GM12878 (cell line): ENCODE measurements at places on chromosomes 5 and 9.
A peak's percentile ranks its signal among the peaks of the same experiment; 100 is the strongest.

GRCh38 chr5:111746791-111747190 lies 10.2 kb downstream of the NREP start:
- no peak for DNase-seq

DNA sequence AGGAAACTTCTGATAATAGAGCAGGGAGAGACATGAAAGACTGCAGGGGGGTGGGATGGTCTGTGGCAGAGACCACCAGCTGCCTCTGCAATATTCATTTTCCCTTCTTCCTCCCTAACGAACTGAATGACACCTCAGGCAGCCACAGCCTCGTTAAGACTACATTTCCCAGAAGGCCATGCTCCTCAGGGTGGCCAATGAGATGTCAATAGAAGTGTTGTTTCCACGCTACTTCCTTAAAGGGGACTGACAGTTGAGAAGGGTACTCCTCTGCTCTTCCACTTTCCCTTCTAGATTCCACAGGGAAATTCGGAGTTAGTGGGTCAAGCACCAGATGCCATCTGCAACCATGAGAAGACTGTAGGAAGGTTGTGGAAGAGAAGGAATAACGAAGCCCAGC lies 52.0 kb upstream of the DAPK1 start:
- DNase-seq: peak; percentile 44

GRCh38 chr9:134602547-134603362 lies 38.8 kb upstream of the COL5A1 start:
- DNase-seq: no peak

DNA sequence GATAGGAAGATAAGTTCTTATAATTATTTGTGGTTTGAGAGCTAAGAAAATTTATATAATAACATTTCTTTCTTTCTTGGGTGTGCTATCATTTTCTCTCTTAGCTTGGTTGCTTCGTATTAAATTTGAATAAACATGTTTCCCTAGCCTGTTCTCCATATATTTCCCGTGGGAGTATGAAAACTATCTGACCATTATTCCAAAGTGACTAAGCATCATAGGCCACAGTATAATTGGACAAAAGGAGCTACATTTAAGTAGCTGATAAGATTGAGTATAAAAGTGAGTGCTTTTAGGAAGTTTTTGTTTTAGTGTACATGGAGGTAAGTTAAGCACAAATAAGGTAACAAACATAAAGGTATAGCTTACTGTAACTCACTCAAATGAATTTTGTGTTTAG lies 8.4 kb upstream of the OSMR start:
- DNase-seq: no peak

GRCh38 chr5:102040326-102040725 lies 255.8 kb downstream of the SLCO4C1 start:
- DNase-seq: no peak

DNA sequence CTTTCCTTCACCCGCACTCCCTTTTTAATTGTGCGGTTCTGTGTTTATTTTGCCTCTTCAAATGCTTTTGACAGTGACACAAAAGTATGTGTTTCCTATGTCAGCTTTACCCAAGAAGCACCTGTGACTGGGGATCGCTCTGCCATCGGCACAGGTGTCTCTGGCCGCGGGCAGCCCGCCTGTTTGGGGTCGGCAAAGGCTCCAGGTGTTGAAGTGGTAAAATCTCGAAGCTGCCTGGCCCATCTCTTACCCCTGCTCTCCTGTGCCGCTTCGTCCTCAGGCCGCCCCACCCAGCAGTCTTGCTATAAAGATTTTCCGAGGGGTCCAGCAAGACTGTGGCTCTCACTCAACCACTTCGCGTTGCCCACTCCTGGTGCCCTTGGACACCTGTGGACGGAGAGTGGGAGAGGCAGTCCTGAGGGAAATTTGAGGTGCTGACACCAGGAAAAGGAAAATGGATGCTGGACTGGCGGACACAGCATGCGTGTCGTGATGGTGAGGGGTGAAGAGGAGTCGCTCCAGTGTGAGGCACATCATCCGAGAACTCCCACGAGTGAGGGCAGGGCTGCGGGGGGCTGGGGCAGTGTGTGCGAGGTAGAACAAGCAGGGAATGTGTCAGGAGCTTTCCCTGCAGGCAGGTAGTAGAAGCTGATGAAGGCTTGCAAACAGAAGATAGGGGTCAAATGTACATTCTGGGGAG lies 29.1 kb upstream of the CEP72 start:
- no peak for DNase-seq

DNA sequence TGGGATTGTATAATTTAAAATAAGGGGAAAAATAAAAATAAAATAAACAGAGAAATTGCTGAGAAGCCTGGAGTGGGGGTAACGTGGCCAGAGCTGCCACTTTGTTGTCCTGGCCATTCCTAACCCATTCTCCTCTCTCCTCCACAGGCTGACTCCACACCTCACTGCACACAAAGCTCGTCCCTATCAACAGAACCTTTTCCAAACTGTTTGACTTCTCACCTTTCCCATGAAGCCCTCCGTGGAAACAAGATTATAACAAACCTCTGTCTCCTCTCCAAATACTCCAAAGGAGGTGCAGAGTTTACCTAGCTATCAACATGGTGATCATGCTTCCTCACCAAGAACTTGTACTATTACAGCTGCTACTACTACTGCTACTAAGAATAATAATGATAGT lies 151.1 kb downstream of the GLIS3 start:
- no peak for DNase-seq

- no peak for DNase-seq
Observed at GRCh38 chr5:138149530-138149929, 10.3 kb upstream of the NME5 start.

DNA sequence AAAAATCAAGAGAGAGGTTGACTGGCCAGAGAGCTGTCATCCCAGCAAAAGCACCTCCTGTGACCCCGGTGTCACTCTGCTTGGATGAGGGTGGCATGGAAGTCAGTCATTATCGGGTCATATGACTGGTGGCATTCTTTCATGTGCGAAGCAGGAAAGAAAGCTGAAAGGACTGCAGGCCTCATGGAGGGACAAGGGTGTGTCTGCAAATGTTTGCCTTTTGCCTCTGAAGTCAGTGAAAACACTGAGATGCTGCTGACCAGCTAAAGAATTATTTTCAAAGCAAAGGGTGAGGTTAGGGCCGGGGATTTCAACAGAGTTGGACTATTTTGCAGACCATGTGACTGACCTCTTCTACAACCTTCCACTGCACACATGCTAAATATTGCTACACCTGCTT lies 298.3 kb downstream of the CSNK1G3 start:
- DNase-seq: no peak

DNA sequence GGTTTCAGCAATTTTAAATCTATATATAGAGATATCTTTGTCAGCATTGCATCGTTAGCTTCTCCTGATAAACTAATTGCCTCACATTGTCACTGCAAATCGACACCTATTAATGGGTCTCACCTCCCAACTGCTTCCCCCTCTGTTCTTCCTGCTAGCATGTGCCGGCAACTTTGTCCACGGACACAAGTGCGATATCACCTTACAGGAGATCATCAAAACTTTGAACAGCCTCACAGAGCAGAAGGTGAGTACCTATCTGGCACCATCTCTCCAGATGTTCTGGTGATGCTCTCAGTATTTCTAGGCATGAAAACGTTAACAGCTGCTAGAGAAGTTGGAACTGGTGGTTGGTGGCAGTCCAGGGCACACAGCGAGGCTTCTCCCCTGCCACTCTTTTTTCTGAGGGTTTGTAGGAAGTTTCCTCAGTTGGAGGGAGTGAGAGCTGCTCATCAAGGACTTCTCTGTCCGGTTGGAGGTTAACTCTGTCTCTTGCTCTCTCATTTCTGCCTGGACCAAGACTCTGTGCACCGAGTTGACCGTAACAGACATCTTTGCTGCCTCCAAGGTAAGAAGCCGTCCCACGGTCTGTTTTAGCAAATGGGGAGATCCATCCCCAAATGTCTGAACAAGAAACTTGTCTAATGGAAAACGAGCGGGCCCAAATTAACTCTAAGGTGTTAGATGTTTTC lies at the start of gene IL4:
TSS of gene IL4 (plus strand) at position 51 of the 692 bp plus-strand sequence. CDS start at position 113, 62 bp downstream.
- no peak for DNase-seq

GRCh38 chr5:96973532-96974401 lies 37.9 kb downstream of the LNPEP start:
- DNase-seq: no peak

DNA sequence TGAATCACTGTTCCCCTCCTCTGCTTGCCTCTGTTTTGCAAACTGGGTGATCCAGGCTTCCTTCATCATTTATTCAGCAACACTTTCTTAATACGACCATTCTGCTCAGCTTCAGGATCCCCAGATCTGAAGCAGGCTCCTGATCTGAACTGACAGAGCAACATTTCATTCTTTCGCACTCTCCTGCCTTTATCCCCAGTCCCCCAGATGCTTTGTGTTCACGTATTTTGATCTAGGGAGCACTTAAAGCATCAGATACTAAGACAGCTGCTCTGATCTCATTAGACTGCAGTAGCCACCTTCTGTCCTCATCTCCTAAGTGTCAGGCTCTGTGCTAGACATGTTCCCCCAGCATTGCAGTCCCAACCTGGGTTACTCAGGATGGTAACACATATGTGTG lies 158.0 kb downstream of the TRIO start:
- DNase-seq: no peak

- no peak for DNase-seq
Observed at GRCh38 chr5:168172760-168173223, 118.7 kb upstream of the WWC1 start.

DNA sequence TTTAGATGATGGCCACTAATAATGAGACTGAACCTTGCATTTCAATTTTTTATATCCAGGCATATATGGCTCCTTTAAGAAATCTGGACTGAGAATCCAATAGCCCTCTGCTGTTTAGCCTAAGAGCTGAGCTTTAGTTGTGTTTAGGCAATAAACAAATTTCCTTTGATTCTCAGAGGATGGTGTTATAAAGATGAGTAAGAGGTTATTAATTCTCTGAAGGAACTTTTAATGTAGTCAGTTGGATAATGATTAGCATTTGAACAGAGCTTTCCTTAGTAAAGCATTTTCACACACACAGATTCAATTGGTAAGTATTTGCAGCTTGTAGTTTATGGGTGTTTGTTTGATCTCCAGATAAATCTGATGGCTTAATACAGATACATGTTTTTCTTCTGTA lies 149.6 kb downstream of the PRR16 start:
- DNase-seq: no peak

GRCh38 chr9:84270847-84271530 lies 69.6 kb downstream of the SLC28A3 start:
- no peak for DNase-seq

DNA sequence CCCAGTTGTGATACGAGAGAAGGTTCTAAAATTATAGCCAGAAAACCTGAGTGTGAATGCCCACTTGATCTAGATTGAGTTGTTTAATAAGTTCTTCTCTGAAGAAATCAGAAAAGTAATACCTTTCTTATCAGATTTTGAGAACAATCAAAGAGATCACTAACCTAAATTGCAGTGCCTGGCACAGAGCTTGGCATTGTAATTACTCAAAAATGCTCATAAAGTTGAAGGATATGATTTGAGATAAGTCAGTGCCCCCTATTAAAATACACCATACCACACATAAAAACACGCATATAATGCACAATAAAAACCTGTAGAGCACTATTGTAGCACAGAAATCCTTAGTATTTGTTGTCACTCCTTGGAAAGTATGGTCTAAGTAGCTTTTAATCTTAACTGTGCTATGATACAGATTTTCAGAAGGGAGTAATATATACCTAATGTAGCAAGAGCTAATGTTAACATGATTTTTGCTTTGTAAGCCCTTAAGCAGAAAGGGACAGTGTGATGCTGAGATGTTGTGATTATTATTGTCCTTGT lies 257.5 kb upstream of the CDH18 start:
- no peak for DNase-seq

DNA sequence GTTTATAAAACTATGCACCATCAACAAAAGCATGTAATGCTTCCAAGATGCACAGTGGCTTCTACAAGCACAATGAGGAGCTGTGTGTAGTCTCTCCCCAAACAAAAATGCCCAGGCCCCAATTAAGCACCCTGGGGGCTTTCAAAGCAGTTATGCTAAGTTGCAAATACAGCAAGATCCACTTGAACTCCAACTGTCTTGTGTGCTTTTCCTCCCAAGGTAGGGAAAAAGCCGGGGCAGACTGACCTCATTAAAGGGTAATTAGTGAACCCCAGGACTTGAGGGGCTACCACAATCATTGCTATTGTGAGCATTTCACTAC lies 13.1 kb downstream of the ZNF608 start:
- no peak for DNase-seq

DNA sequence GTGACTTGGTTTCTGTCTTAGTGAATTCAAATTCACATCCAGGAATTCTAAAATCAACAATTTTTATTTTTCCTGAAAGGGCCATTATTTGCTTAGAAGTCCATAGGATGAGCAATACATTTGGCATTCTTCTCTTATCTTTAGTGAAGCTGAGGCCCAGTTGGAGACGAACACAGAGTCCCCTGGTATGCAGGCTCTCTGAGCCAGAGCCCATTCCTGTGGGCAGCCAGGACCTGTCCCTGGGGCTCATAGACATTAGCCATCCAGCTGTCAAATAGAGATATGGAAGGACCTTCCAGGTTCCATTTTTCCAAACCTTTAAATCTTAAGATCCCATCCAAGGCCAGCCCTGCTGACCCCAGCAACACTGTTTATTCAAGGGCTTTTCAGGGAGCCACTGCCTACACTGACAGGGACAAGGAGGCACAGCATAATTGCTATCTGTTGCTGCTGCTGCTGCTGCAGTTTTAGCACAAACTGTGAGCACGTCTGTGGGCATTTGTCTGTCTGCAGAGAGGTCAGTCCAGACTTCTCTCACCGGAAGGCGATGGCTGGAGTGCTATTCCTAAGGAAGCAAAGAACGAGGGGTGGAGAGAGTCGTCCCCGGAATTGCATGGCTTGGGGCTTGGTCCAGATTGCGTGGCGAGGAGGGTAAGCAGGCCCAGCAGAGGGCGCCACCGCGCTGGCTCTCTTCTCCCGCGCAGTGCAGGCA lies 639.0 kb downstream of the CCDC171 start:
- no peak for DNase-seq

- no peak for DNase-seq
Observed at GRCh38 chr5:89337-90286, 2.4 kb upstream of the PLEKHG4B start.

- DNase-seq: no peak
Observed at GRCh38 chr5:168798065-168799023, 219.2 kb upstream of the PANK3 start.

DNA sequence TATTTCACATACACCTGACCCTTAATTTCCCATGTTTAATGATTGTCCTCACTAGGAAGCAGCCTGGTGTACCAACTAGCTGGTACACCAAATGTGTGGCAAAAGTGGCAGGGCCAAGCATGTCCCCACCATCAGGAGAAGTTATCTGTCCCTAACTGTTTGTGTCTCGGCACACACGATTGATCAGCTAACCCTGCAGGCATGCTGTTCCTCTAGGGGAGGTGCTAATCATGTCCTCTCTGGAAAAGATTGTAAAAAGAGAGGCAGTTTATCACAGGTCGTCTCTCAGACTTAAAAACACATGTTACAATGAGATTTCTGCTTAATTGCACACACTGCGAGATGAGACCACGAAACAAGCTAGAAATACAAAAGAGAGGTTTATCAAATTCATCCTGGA lies 342.7 kb downstream of the DIRAS2 start:
- DNase-seq: no peak

- DNase-seq: no peak
Observed at GRCh38 chr5:88142886-88143692, 125.6 kb downstream of the TMEM161B start.

GRCh38 chr5:114018186-114018585 lies 343.7 kb upstream of the KCNN2 start:
- no peak for DNase-seq

GRCh38 chr9:137807721-137808703 lies 69.6 kb upstream of the CACNA1B start:
- no peak for DNase-seq
